NCI-H460 (cell line): ENCODE measurements at places on chromosomes 5 and 9.
A peak's percentile ranks its signal among the peaks of the same experiment; 100 is the strongest.

DNA sequence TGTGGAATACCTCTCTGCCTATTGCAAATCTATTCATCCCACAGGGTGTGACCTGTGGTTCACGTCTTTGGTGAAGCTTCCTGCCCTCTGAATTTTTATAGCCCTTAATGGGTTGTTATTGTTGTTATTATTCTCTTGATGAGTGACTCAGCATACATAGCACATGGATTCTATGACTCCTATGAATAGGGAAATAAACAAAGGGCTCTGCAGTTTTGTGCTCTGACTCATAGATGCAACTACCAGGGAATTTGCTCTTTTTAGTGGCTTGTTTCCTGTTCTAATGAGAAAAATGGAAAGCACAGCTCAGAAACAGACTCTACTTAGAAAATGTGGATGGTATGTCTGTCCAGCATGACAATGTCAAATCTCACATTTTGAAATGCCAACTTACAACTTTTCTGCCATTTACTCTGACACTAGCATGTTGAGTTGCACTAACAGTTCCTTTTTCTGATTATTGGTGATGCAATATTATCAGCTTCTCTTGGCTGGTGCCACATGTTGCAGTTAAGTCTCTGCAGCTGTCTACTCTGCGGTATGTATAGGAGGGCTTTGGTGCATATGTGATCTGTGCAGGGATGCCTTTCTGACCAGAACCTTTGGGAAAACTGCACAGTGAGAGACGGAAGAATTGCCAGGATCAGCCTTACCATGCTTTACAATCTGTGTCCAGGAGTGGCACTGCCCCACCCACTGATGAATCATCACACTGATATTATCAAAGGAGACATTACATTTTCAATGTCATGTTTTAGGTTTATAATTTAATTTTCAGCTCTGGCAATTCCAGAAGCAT lies 996.4 kb upstream of the WWC1 start:
- peak; percentile 89 for DNase-seq

- DNase-seq, result no peak
Observed at GRCh38 chr9:98356326-98356725, 100.9 kb upstream of the TBC1D2 start.

DNA sequence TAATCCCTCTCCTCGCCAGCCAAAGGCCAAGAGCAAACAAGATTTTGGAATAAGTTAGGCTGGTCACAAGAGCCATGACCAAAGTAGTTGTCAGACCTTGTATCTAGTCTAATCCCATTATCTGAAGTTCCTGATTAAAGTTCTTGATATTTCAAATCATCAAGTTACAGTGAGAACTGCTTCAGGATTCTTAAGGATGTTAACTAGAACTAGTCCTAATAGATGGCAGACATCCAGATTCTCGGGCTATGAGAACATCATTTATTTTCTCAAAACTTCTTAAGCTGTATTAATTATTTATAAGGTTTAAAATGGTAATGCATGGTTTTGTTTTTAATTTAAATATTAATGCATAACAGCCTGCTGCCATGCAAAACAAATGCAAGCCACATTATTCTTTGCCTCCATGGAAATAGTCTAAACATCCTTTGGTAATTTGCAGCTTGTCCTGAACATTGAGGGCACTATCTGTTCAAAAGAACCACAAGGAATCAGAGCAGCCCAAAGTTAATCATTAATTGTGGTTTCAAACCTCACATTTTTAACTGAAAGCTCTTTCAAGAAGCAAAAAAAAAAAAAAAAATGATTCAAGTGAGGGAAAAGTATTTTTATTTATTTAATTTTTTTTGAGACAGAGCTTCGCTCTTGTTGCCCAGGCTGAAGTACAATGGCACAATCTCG lies 95.1 kb downstream of the TTC39B start:
- no peak for DNase-seq

DNA sequence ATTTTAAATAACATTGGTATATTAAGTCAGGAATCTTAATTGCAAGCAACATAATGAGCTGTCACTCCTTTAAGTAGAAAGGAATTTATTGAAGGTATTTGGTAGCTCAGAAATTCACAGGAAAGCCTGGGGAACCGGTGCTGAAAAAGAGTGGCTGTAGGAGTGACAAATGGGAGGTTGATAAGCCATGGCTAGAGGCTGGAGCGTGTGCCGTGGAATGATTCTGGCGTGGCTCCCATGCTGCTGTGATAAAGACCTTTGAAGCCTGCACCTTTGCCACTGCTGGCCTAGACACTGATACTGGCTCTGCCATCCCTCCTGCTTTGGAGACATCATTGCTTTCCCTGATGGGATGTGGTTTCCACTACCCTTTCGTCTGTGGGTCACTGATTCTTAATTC lies 65.7 kb upstream of the ATG10 start:
- DNase-seq, result no peak

GRCh38 chr5:139386050-139386438 lies 2.9 kb upstream of the SLC23A1 start:
- DNase-seq, result no peak

DNA sequence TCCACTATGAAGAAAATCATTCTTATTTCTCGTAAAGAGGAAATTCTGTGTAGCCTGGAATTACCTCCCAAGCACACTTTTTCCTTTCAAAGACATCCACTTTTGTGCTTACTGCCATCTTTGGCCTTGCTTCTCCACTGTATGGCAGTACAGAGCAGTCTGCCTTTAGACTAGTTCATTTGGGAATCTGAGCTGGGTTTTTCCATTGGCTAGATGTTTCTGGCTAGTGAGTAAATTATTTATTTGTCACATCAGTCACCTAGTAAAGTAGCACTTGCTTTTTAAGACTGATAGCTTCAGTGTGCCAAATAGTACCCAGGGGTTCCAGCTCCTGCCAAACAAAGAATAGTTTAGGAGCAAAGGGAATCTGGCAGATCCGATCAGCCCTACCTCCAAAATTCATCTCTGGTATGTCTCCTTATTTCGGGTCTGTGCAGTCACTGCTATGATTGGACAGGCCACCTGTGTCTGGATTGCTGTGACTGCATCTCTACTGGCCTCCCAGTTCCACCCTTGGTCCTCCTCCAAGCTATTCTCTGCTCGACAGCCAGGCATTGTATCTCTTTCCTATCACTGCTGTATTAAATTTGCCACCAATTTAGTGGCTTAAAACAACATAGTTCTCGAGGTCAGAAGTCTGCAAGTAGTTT lies 97.6 kb downstream of the NUDT12 start:
- DNase-seq, result no peak

DNA sequence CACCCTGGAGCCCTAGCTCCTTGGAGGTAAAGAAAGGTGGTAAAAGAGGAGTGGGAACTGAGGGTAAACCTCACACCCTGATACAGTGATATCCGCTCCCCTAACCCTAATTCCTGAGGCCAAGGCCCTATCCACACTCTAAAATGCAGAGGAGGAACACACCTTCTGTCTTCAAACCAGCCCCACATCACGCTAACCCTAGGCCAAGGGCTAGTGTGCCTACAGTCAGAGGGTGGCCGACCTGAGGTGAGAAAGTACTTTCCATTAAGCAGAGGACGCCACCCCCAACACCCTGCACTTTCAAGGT lies 590 bp downstream of the HDAC3 start:
- DNase-seq, result no peak

DNA sequence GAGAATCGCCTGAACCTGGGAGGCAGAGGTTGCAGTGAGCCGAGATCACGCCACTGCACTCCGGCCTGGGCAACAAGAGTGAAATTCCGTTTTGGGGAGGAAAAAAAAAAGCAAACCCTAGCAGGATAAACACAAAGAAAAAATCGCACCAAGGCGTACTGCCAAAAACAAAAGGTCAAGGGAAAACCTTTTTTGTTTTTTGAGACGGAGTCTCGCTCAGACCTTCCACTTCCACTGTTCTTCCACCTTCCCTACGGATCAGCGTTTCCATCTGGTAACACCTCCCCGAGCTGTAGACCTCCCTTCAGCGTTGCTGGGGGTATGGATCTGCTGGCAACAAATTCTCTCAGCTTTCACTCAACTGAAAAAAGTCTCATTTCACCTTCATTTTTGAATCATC lies 20.1 kb upstream of the FCN2 start:
- no peak for DNase-seq

DNA sequence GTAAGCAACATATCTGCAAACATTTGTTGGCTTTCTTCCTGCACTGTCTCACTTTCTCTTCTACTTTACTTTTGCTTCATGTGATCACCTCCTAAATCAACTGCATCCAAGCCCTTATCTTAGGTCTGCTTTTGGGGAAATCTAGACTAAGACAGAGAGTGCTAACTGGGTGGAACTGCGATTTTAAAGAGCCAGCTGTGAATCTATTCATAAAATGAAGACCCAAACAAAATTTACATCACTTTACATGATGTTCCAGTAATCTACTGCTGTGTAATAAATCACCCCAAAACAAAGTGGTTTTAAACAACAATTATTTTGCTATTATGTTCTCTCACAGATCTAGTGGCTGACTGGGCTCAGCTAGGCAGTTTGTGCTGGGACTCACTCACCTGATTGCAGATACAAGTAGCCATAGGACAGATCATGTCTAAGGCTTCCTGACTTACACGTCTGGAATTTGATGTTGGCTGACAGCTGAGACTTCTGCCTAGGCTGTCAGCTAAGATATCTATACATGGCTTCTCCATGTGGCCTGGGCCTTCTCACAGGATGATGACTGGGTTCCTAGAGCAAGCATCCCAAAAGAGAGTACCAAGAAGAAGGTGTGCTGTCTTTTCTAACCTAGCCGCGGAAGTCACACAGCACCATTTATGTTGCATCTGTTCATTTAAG lies 145.1 kb upstream of the TBCA start:
- DNase-seq, result no peak

DNA sequence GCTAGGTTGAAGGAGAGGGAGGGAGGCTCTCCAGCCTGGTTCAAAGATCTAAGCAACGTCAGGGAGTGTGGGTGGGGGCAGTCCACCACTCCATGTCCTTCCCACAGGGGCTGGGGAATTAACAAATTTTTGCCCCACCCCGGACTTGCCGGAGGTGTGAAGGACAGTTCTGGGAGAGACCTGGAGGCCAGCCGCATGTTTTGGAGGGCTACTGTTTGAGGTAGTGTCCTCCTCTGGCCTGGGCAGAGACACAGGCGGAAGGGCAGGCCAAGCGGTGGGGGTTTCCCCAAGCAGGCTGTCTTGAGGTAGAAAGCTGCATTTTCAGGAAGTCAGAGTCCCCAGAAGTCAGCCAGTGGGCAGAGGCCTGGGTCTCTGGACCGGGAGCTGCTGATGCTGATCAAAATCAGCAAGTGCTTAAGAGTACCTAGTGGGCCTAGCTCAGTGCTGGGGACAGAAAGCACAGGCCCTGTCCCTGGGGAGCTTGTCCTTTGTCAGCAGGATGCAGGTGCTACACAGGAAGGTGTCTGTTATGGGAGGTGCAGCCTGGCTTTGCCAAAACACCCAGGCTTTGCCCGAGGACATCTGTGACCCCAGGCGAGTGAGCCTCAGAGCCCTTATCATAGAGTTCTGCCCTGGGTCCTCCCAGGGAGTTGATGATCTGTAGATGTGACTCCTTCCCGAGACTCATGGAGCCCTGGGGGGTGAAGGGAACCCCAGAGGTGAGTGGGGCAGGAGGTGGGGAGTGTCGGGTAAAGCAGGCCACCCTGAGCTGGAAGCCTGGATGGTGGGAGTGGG lies 18.5 kb downstream of the JADE2 start:
- DNase-seq, result no peak

DNA sequence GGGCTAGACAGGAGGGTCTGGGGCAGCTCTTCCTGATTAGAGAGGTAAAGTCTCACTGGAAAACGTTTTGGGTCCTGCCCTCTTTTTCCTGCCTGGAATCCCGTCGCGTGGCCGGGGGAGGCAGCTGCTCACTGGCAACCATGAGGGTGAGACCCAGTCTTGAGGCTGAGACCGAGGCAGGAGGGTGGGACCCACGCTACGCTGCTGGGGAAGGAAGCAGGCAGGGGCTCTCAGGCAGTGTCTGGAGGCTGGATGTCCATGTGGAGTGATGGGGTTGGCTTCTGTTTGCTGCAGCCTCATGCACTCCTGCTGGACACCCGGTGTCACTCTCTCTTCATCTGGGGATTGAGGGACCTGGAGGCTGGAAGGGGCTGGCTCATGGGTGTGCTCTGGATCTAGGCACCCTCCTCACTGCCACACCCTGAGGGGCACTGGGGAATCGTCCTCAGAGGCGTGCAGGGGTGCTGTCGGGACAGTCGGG lies 11.3 kb upstream of the SLC2A6 start:
- DNase-seq, result no peak

GRCh38 chr9:113274474-113275156 lies 757 bp downstream of the CDC26 start:
- DNase-seq, result peak; percentile 69

GRCh38 chr5:155676967-155677366 lies 650.0 kb upstream of the SGCD start:
- no peak for DNase-seq

DNA sequence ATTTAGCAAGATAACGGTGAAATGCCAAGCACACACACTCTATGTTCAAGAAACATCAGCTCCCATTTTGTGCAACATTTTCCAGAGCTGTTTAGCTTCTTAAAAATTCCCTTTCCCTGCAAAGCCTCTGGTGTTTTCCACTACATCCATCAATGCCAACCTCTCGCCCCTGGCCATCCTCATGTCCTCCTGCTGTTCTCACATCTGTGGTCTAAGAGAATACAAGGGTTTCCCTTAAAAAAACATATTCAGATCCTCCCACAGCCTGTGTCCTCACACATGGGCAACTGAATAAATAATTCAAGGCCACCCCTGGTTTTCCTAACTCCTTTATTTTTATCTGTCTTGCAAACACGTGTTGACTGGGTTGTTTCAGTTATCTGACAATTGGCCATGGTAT lies 70.3 kb downstream of the PAPPA start:
- DNase-seq, result no peak

GRCh38 chr5:66143473-66144073 lies 527 bp upstream of the SREK1 start:
- no peak for DNase-seq

- no peak for DNase-seq
Observed at GRCh38 chr9:130981756-130982137, 27.2 kb upstream of the LAMC3 start.

- DNase-seq, result no peak
Observed at GRCh38 chr5:149271716-149272563, at the start of gene AFAP1L1. Gene AFAP1L1, plus strand, starts transcription at chr5:149271859. Its CDS starts 110 bp downstream, at chr5:149271969.

GRCh38 chr5:121408778-121409177 lies 442.9 kb upstream of the FTMT start:
- no peak for DNase-seq

GRCh38 chr5:105874316-105874715 lies 1796.4 kb downstream of the EFNA5 start:
- no peak for DNase-seq

DNA sequence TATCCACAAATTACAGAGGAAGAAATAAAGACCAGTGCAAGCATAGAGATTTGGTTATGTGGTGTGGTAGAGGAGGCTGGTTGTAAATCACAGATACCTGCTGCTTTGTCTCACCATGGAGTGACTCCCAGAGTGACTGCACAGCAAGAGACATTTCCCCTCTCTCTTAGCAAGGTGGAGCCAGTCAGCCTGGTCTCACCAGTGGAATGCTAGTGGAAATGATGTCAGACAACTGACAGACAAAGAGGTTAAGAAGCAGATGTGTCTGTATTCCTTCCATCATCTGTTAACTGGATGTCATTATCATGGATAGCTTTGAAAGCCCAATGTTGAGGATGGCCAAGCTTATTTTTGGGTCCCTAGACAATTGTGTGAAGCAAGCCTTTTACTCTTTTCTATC lies 509.4 kb upstream of the SEMA6A start:
- no peak for DNase-seq

- DNase-seq, result no peak
Observed at GRCh38 chr9:135579889-135580660, 18.5 kb downstream of the PAEP start.
